Stimulated activated CD8-positive, alpha-beta memory T cell treated with anti-CD3 and anti-CD28 coated beads, Interleukin-15, amount 100 ng/mL, for 1 hour (primary cell): ENCODE measurements at places on chromosomes 2 and 18.

DNA sequence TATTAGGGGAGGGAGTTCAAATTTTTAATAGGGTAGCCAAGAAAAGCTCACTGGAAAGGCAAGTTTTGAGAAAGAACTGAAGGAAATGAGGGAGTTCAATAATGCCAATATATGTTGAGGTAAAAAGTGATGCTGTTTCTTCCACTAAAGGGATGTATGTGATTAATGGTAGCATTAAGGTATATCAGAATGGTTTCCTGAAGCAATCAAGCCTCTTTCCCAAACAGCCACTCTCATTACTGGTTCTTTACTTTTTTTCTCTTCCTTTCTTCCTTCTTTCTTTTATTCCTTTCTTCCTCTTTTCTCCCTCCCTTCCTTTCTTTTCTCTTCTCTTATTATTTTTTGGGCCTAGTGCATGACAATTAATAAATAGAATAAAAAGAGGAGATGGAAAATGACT lies 433.5 kb downstream of the SATB2 start:
- DNase-seq = no peak

- DNase-seq = no peak
Observed at GRCh38 chr2:145253492-145253891, 733.6 kb upstream of the ZEB2 start.

DNA sequence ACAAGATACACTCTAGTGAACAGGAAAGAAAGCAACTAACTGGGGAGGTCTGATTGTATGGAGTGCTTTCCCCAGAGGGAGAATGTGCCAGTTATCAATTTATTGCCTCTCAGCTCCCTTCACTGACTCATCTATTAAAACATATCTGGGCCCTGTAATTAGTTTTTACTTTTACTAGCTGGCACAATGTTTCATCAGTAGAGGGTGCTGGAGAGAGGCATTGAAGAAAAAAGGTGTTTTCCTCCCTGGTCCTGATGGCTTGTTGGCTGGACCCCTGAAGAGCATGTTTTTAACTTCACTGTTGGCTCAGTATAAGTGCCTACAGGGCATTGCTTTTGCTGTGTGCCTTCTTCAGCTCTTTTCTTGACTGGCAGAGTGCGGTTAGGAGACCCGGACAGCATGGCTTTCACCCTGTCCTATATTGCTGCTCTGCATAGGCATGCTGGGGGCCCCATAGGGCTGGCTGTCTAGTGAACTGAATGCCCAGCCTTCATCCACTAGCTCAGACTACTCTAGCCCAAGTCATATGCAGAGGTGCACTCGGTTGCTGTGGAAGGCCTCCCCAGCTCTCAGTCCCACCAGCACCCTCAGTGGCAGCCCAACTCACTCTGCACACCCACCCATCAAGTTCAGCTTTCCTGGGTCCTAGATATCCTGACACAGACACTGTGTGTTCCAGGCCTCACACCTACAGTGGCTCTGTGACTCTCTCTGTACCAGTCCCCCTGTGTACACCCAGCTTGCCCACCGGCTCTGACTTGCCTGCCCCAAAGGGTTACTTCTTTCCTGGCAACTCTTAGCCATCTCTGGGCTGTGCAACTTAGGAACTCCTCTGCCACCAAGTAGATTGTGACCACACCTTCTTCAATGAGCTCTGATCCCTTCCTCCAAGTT lies 62.3 kb upstream of the ACYP2 start:
- DNase-seq = no peak

GRCh38 chr2:3390041-3390440 lies 10.5 kb downstream of the TRAPPC12 start:
- no peak for DNase-seq

DNA sequence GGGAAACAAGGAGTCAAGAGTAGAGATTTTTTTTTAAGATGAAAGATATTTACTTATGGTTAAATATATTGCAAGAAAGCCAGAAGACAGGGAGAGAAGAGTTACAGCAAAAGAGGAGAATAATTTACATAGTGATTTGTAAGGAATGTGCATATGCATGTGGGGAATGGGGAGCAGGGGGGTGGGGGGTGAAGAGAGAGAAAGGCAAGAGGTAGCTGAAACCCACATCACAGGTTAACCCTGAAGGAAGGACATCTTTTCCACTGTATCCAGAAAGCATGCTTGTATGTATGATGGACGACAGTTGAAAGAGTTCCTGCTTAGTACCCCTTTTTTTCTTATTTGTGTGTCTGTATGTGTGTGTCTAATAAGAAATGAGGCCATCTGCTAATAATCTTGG lies 371.9 kb downstream of the RAD51AP2 start:
- DNase-seq = no peak

DNA sequence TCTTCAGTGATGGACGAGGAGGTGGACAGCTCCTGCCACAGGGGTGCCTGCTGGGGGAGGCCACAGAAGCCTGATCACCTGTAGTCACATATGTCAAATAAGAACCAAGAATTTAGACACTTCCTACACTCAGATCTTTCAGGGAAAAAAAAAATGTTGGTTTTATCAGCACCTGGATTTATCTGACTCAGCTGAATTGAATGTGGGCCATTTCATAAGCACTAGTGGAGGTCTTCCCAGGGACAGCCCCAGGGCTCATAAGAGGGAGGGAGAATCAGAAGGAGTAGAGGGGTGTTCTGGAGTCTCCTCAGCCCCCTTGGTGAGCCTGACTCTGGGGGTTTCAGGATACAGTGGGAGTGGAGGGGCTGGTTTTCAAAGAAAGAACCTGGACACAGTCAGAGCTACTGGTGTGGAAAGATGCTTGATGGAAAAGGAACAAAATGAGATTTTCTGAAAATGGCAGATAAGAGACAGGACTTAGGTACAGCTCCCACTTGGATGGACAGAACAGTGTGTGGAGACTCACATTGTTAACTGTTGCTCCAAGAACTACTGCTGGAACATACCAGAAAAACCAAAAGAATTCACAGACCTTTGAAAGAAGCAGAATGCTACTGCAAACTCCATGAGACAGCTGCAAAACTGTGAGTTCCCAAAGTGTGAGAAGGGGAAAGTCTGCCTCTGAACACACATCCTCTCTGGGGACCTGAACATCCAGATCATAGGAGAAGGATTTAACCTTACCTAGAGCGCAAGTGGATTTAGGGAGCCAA lies 45.4 kb downstream of the LCT start:
- DNase-seq = no peak
